ENCODE measurements at places on chromosomes 7 and 10. TPM values are rescaled to one million over a fixed set of nuclear protein-coding genes. Genes with fewer than 3 reads are reported as not detected.

The PON1 gene
- not detected for total RNA-seq

The CHST15 gene
- total RNA-seq, result 18.3 TPM

DNA sequence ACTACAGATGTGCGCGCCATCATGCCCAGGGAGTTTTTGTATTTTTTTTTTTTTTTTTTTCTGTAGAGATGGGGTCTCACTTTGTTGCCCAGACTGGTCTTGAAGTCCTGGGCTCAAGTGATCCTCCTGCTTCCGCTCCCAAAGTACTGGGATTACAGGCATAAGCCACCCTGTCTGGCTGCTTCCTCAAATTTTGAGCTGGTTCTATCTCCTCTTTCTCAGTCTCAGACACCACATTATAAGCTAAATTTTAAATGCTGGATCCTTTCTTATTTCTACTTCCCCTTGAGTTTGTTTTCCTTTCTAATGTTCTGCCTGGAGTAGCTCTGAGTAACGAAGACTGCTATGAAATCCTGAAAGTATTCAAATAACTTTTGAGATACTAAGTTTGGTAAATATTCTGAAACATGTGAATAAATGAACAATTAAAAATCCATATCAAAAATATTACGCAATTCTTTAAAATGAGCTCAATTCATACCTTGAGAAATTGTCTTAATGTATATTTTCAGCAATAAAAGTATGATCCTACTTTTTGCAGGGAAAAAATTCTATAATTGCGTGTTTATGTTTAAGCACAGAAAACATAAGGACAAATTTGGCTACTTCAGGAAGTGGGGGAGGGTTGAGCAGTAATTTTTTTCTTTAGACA, 15.0 kb downstream of the TCAF1 start:
- DNase-seq, result no peak

GRCh38 chr7:155093596-155093995, 23.5 kb downstream of the HTR5A start:
- no peak for DNase-seq

GRCh38 chr10:77732213-77733003, 94.8 kb upstream of the KCNMA1 start:
- no peak for DNase-seq

DNA sequence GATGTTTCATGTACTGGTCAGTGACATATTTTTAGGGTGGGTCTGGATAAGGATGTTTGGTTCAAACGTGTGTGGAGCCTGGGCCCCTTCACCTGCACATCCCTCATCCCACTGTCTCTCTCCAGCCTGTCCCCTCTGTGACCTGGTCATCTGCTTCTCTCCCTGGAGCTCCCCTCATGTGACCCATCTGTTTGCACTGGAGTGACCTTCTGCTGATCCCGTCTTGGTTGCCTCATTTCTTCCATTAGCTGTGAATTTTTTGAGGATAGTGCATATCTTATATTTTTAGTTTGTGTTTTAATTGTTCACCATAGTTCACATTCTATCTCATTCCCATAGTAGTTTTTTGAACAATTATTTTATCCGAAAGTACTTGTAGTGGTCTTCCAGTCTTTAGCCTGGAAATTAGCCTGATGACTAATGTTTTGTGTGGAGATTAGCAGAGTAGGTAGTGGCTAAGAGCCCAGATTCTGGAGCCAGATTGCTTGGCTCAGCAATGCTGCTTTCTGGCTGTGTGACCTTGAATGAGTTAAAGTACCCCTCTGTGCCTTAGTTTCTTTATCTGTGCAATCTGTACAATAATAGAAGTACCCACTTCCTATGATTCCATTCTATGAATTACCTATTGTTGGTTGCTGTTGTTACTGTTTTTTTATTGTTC, 224.5 kb downstream of the LRMDA start:
- DNase-seq, result no peak

DNA sequence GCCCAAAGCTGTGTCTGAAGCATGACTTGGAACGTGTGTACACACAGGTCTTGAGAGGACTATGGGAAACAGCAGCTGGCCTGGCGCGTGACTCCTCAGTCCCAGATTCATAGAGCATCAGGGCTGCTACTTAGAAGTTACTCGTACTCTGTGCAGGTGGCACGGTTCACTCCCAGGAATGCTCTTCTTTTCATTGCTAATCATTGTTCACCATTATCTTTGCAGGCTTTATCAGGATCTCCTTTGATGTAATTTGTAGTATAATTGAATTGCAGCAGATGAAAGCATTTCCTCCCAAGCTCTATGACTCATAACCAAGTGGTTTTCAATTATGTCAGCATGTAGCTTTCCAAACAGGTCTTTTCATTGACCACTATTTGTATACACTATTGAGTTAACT, 938.9 kb downstream of the NRG3 start:
- no peak for DNase-seq

GRCh38 chr7:150471886-150472285, 21.5 kb downstream of the GIMAP8 start:
- DNase-seq, result no peak

The TRIM56 gene
- total RNA-seq, result 11.9 TPM

DNA sequence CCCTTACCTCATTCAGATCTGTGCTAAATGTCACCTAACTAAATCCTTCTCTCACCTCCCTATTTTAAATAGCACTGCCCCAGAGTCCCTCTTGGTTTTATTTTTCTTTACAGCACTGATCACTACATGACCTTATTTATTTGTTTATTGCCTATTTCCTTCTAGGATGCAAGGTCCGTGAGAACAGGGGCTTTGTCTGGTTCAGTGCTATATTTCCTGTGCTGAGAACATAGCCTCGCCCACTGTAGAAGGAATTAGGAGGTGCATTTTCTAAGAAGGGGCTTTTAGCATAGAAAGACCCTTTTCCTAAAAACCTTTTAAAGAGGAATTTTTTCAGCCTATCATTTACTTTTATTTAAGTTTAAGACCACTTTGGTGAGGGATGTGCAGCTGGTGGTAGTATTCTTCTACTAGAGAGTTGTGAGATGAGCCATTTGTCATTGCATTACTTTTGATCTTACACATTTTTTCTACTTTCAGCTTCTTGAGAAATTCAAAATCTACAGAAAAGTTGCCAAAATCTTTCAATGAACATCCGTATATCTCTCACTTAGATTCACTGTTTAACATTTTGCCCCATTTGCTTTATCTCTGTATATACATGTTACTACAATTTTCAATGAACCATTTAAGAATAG, 13.5 kb upstream of the PCGF5 start:
- DNase-seq, result no peak

DNA sequence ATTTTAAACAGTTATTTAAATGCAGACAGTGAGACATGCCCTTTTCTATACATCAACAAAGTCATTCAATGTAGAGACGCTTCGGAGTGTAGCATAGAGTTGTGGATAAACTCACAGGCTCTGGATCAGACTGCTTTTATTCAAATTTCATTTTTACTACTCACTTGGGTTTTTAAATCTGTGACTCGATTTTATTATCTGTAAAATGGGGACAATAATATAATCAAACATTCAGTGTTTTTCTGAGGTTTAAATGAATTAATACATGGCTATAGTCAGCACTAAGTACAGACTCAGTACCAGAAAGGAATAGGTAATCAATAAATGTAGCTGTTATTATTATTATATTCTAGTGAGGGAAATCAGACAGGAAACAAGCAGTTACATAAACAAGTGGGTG, 43.4 kb downstream of the THSD7A start:
- no peak for DNase-seq

The TFR2 gene
- 1.3 TPM for total RNA-seq

DNA sequence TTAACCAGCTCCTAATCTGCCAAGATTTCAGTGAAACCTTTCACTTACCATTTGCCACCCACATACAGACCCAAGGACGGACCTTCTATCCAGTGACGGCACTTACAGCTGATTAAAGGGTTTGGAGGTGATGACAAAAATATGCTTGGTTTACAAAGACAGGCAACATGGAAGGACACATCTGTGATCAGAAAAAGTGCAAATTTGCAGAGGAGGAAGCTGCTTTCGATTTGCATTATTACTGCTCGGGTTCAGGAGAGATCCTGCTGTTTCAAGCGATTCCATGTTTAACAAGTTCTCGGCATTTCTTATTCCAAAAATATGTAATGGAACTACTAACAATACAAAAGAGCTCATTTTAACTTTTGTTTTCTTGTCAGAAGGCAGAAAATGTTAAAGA, 109.0 kb downstream of the JAZF1 start:
- DNase-seq, result no peak

- DNase-seq, result peak; percentile 38
Measured at GRCh38 chr10:109892931-109893330, 30.4 kb downstream of the XPNPEP1 start.

GRCh38 chr10:67837541-67838314, at the start of gene DNAJC12:
DNAJC12 (minus strand) TSS chr10:67838188; CDS start chr10:67838011, 177 bp downstream.
- peak; percentile 87 for DNase-seq

The MYH16 gene
- total RNA-seq, result not detected

DNA sequence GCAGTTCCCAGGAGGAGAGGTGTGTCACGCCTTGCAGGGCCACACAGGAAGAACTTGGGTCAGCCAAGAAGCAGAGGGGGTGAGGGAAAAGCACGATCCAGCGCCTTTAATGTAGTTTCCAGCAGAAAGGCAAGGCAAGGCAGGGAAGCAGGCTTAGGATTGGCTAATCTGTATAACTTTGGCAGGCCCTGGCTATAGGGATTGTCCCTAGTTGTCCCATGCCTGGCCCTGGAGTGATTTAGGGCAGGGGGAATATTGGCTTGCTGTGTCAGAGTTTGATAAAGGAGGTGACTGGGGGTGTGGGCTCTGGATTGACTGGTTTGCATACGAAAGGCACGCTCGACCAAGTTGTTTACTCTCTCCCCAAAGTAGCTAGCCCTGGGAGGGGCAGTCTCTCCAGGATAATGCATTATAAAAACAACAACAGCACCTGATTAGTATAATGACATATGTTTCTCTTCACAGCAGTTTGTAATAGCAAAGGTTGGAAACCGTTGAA, 44.5 kb downstream of the RBM28 start:
- no peak for DNase-seq

DNA sequence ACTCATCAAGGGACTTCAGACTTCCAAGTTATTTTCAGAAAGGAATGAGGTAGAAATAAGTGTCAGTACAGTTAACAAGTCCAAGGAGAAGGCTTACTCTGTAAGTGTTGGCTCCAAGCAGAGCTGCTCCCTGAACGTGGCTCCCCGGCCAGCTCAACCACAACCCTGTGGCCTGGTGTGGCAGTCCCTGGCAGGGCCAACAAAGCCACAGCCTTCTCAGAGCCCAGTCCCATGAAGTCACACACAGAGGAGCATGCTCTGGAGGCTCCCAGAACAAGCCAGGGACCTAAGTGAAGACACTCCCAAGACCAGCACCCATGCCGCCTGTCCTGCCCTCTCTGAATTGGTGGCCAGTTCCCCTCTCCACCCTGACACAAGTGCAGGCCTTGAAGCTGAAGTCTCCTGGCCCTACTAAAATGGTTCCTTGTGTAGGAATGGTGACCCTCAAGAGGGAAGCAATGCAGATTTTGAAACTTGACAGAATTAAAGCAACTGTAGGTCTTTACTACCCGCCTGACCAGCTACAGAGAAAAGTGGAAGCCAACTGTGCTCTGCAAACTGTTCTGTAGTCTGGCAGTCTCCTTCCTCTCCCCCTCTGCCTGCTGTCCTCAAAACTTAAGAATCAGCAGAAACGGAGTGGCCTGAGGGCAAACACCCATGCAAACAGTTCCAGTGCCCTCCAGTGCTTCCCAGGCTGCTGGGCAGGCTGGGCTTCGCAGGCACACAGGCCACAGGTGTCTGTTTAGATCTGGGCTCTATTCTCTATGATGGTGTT, 51.1 kb downstream of the NOD1 start:
- no peak for DNase-seq

GRCh38 chr10:19164461-19164860, 115.9 kb downstream of the MALRD1 start:
- DNase-seq, result no peak

GRCh38 chr7:112985377-112985987, 101.1 kb downstream of the GPR85 start:
- DNase-seq, result no peak

- DNase-seq, result no peak
Measured at GRCh38 chr7:112192236-112193154, 13.7 kb downstream of the DOCK4 start.

All from tongue (tissue), 3 donors.